Activated CD4-positive, alpha-beta T cell treated with anti-CD3 and anti-CD28 coated beads, Interleukin-2, amount 10 ng/mL, durations not matched to agents 24 days and 14 days (primary cell): ENCODE measurements at places on chromosomes 13 and 19.
A peak's percentile ranks its signal among the peaks of the same experiment; 100 is the strongest.

- H3K4me3 ChIP-seq: peak overlapping the region; percentile 11
- no peak for DNase-seq
- peaks cover 23% of the 10 kb centered on the region for H3K4me1 ChIP-seq
These were observed 109.7 kb downstream of the PAN3 start for GRCh38 chr13:28248080-28248479.

DNA sequence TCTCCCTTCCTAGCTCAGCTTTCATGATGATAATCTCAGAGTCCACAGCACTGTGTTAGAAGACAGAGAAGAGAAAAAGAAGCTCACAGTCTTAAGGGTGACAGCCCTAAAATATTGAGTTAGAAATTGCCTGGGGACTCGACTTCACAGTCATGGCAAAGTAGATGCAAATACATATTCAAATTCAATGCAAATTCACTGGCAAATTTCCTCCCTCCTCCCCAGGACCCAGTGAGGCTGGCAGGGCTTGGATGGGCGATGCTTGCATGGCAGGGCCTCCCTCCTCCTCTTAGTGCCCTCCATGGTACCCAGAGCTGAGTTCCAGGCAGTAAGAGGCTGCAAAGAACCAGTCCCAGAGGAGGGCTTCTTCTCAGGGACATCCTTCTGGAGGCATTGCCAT lies 115.6 kb upstream of the UQCRFS1 start:
- peak; percentile 25 for DNase-seq
- H3K27me3 ChIP-seq: no peaks in the 10 kb centered on the region
- no peaks in the 10 kb centered on the region for H3K36me3 ChIP-seq
- no peak overlapping the region for H3K4me3 ChIP-seq

GRCh38 chr13:109628251-109628699 lies 158.1 kb downstream of the IRS2 start:
- no peak overlapping the region for H3K27ac ChIP-seq
- H3K4me1 ChIP-seq: no peaks in the 10 kb centered on the region
- H3K4me3 ChIP-seq: no peak overlapping the region

GRCh38 chr19:457636-458035 lies 3.2 kb downstream of the SHC2 start:
- H3K4me1 ChIP-seq: no peaks in the 10 kb centered on the region
- H3K36me3 ChIP-seq: no peaks in the 10 kb centered on the region
- H3K4me3 ChIP-seq: no peak overlapping the region
- peaks cover 14% of the 10 kb centered on the region for H3K27me3 ChIP-seq

DNA sequence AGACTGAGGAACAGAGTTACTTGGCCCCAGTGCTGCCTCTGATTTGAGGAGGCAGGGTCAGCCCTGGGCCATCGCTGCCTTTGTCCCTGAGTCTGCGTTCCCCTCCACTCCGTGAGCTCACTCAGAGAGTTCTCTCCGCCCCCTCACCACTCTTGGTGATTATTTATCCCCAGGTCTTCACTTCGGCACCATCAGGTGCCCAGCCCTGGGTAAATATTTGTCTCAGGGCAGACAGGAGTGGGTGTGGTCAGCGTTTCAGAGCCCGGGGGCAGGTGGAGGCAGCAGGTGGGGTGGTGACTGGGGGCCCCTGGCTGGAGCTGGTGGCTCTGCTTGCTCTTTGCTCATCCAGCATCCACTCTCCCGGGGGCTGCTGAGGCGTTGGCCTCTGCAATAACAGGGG lies 20.6 kb downstream of the PPP1R37 start:
- H3K27ac ChIP-seq: no peak overlapping the region
- peaks cover 23% of the 10 kb centered on the region for H3K4me1 ChIP-seq
- H3K4me3 ChIP-seq: no peak overlapping the region
- no peaks in the 10 kb centered on the region for H3K27me3 ChIP-seq
- DNase-seq: no peak

- H3K4me1 ChIP-seq: peaks cover 25% of the 10 kb centered on the region
- H3K4me3 ChIP-seq: no peak overlapping the region
- peaks cover 28% of the 10 kb centered on the region for H3K36me3 ChIP-seq
- H3K27me3 ChIP-seq: no peaks in the 10 kb centered on the region
- no peak for DNase-seq
These were observed 1.3 kb upstream of the ISYNA1 start for GRCh38 chr19:18439025-18439909.

- no peaks in the 10 kb centered on the region for H3K36me3 ChIP-seq
- H3K4me3 ChIP-seq: peak overlapping the region; percentile 81
- peaks cover 15% of the 10 kb centered on the region for H3K27me3 ChIP-seq
These were observed 16.1 kb upstream of the IRGC start for GRCh38 chr19:43699506-43700394.

- H3K27ac ChIP-seq: no peak overlapping the region
- peaks cover 16% of the 10 kb centered on the region for H3K4me1 ChIP-seq
- peaks cover 2% of the 10 kb centered on the region for H3K36me3 ChIP-seq
These were observed 81.4 kb downstream of the RNASEH2B start for GRCh38 chr13:50990818-50991506.

DNA sequence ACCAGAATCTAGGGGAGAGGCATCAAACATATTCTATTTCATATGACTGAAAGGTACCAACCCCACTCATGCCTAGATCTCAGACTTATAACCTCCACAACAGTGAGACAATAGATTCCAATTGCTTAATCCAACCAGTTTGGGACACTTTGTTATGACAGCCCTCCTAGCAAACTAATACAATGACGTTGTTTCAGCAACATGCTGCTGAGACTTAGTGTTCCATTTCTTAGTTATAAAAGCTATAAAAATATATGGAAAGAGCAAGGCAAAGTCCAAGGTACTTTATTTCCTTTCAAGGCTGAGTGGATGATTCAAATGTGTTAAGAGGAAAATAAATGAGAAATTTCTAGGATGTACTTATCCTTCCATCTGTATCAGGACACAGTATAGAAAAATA lies 352.0 kb downstream of the FGF14 start:
- H3K4me1 ChIP-seq: no peaks in the 10 kb centered on the region
- no peak overlapping the region for H3K27ac ChIP-seq
- H3K4me3 ChIP-seq: no peak overlapping the region
- H3K27me3 ChIP-seq: no peaks in the 10 kb centered on the region

DNA sequence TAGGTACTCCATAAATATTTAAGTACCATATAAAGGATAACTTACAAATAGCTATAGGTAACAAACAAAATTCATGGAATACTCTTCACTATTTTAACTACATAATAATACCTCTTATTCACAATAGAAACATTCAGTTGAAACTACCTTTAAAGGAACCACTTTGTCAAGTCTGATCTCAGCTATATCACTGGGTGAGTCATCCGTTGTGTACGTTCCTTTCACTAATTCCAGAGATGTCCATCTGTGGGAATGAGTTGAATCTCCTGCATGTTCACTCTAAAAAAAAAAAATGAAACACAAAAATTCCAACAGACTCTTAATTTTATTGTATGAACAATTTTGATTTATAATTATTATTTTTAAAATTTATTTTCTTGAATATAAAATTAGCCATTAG lies 149.4 kb upstream of the FBXL3 start:
- no peak overlapping the region for H3K4me3 ChIP-seq
- peaks cover 58% of the 10 kb centered on the region for H3K36me3 ChIP-seq
- no peaks in the 10 kb centered on the region for H3K27me3 ChIP-seq

DNA sequence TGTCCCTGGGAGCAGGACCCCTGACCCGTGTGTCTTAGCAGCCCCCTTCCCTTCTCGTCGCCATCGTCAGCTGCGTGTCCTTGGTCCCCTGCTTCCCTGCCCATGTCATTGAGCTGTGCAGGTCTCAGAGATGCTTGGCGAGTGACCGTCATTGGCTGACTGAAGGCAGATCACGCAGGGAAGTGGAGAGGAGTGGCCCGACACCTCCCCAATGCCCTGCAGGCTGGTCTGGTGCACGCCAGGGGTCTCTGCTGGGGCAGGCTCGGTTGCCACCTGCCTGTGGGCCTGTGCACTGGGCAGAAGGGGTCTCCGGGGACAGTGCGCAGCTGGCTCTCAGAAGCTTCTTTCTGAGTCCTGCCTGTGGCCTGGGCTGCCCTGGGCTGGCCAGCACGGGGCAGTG lies 6.2 kb downstream of the GNA11 start:
- H3K27ac ChIP-seq: no peak overlapping the region
- H3K4me3 ChIP-seq: no peak overlapping the region
- peaks cover 27% of the 10 kb centered on the region for H3K27me3 ChIP-seq
- H3K4me1 ChIP-seq: peaks cover 20% of the 10 kb centered on the region

GRCh38 chr13:46605825-46606554 lies 53.0 kb downstream of the LRCH1 start:
- no peaks in the 10 kb centered on the region for H3K27me3 ChIP-seq
- peak overlapping the region; percentile 14 for H3K4me3 ChIP-seq
- H3K36me3 ChIP-seq: peaks cover 3% of the 10 kb centered on the region
- no peak for DNase-seq
- peaks cover 48% of the 10 kb centered on the region for H3K4me1 ChIP-seq
- H3K27ac ChIP-seq: peak overlapping the region; percentile 13

GRCh38 chr19:33086955-33087354 lies 6.0 kb downstream of the GPATCH1 start:
- H3K4me3 ChIP-seq: no peak overlapping the region
- H3K4me1 ChIP-seq: peaks cover 5% of the 10 kb centered on the region
- no peak overlapping the region for H3K27ac ChIP-seq

DNA sequence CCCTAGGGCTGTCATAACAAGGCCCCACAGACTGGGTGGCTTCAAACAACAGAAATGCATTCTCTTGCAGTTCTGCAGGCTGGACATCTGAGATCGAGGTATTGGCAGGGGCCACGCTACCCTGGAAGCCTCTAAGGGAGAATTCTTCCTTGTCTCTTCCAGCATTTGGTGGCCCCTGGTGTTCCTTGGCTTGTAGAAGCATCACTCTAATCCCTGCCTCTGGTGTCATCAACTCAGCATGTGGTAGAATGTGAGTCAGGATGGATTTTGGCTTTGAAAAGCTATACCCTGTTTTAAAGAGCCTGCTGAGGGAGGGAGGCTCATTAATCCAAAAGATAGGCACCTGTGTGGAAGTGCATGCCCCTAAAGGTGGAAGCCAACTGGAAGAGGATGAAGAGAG lies 7.9 kb upstream of the GGACT start:
- peaks cover under 1% of the 10 kb centered on the region for H3K4me1 ChIP-seq
- no peaks in the 10 kb centered on the region for H3K27me3 ChIP-seq
- no peak for DNase-seq
- no peak overlapping the region for H3K4me3 ChIP-seq
- H3K36me3 ChIP-seq: no peaks in the 10 kb centered on the region

- H3K36me3 ChIP-seq: peaks cover 3% of the 10 kb centered on the region
- no peaks in the 10 kb centered on the region for H3K27me3 ChIP-seq
- no peak overlapping the region for H3K4me3 ChIP-seq
- no peak overlapping the region for H3K27ac ChIP-seq
- peaks cover 35% of the 10 kb centered on the region for H3K4me1 ChIP-seq
- DNase-seq: peak; percentile 89
These were observed 6.1 kb downstream of the DHRS12 start for GRCh38 chr13:51797664-51798488.

DNA sequence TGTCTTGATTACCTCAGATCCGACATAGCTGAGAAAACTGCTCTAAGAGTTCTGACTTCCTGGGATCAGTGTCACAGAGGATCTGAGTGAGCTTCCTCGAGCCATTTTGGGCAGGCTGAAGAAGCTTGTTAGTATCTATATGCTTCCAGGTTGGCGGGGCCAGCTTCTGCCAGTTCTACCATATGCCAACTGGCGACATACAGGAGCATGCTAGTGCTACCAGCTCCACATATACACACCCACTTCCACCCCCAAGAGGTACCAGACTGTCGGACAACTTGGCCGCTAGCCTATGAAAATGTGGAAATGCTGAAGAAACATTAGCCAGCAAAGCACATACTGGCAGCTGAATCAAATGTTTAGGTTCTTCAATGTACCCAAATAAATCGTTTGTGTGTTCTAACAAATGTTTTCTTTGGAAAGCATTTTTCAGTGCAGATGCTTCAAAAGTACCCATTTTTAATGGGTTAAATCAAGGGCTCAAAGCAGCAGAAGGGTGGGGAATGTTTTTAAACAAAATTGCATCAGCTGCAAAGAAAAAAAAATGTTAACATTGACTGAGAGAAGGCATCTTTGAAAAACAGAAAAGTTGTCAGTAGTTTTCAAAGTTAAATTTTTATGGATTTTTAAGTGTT lies 163.7 kb downstream of the KLF12 start:
- H3K27me3 ChIP-seq: no peaks in the 10 kb centered on the region
- H3K36me3 ChIP-seq: peaks cover 5% of the 10 kb centered on the region
- no peak overlapping the region for H3K27ac ChIP-seq
- DNase-seq: no peak

DNA sequence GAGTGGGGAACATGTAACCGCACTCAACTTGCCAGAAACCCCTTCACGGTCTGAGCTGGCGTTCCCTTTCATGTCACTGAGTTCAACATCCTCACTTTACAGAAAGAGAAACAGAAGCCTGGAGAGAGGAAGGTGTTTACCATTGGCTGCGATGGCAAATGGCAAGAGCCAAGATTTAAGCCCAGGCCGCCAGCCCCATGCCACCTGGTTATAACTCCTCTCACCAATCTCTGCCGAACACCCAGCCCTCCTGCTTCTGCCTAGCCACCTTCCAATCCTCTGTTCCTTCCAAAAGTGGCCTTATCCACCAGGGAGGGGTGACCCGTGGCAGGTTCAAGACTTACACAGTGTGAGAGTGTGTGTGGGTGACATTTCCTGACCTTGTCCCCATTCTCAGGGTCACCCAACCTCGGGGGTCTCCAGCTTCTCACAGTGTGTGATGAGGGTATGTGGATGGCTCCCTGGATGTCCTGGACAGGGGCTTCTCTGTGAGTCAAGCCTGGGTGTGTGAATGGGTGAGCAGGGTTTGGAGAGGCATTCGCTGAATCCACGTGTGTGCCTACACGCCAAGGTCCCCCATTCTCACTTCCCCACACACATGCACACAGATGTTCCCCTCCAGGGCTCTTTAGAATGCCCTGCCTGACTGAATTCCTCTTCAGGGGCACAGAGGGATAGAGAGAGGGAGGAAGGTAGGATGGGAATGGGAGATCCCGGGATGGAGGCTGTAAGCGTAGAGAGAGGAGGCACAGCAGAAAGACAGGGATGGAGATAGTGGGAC lies 1.2 kb downstream of the CADM4 start:
- H3K4me1 ChIP-seq: peaks cover 18% of the 10 kb centered on the region
- H3K27ac ChIP-seq: no peak overlapping the region
- H3K36me3 ChIP-seq: peaks cover 4% of the 10 kb centered on the region
- peaks cover 48% of the 10 kb centered on the region for H3K27me3 ChIP-seq

- H3K4me1 ChIP-seq: no peaks in the 10 kb centered on the region
- no peak overlapping the region for H3K4me3 ChIP-seq
- H3K27me3 ChIP-seq: no peaks in the 10 kb centered on the region
These were observed 2832.9 kb upstream of the PCDH20 start for GRCh38 chr13:64248371-64249065.

DNA sequence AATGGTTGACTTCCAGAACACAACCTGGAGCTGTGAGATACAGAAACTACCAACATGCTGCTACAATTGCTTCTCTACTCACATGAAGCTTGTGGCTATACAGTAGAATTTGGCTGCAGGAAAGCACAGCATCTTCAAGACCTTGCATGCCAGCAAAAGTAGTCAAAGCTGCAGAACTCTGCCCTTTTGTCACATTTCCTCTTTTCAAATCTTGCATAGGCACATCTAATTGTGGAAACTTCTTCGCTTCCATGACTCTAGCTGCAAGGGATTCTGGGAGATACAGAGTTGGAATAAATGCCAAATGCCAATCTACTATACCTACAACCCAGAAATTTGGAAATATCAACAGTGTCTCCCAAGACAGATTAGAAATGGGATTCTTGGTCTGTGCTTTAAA lies 462.2 kb downstream of the FOXO1 start:
- no peak overlapping the region for H3K27ac ChIP-seq
- peaks cover 40% of the 10 kb centered on the region for H3K4me1 ChIP-seq
- peaks cover 12% of the 10 kb centered on the region for H3K36me3 ChIP-seq
- H3K27me3 ChIP-seq: no peaks in the 10 kb centered on the region
- H3K4me3 ChIP-seq: no peak overlapping the region
- no peak for DNase-seq
